ENCODE measurements at places on chromosomes 12 and 14.

- DNase-seq, result no peak
Observed at GRCh38 chr12:29703528-29703927, 80.2 kb downstream of the TMTC1 start.

- no peak for DNase-seq
Observed at GRCh38 chr12:48420039-48420775, 52.2 kb upstream of the ANP32D start.

GRCh38 chr14:81343701-81344100 is 56.4 kb downstream of the STON2 start:
- DNase-seq, result no peak

- no peak for DNase-seq
Observed at GRCh38 chr12:14775636-14775980, 27.7 kb downstream of the WBP11 start.

- no peak for DNase-seq
Observed at GRCh38 chr14:104034976-104035699, 50.4 kb upstream of the ASPG start.

All from stimulated activated CD8-positive, alpha-beta memory T cell treated with anti-CD3 and anti-CD28 coated beads, Interleukin-4, amount 100 ng/mL, for 24 hours (primary cell).